ENCODE measurements at places on chromosomes 2 and 18. TPM values are rescaled to one million over a fixed set of nuclear protein-coding genes. Genes with fewer than 3 reads are reported as not detected.
A peak's percentile ranks its signal among the peaks of the same experiment; 100 is the strongest.

The SERPINB12 gene
- not detected for total RNA-seq

GRCh38 chr18:7908681-7909299, 341.7 kb downstream of the PTPRM start:
- peak; percentile 50 for DNase-seq

The CABLES1 gene
- total RNA-seq: 2.0 TPM

The RND3 gene
- 446 TPM for total RNA-seq

DNA sequence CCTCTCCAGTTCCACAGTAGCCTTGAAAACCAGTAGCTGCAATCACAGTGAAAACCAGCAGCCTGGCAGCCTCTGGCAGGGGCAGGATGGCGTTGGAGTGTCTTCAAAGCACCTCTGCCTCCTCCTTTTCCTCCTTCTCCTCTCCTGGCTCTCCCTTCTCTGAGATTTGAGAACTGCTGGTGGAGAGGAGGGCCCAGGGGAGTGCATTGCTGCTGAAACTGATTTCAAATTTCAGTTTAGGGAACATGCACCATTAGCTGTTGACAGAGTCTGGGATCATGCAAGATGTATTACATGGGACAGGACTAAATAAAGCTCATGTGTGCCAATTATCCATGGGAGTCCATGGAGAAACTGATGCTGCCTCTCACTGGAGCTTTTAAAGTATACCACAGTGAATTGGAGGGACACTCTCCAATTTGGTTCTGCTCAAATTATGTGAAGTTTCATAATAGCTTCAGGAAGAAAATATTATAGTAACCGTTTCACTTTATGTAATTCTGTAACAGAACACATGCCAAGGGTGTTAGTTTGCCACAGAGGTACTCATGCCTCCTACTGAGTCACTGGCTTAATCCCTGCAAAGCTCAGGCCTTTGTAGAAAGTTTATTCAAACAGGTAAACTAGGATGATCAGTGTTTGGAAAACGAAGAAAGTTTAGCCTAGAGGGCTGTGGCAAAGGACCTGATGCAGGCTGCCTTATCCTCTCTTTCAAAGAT, 146.1 kb downstream of the PRPF40A start:
- peak; percentile 82 for DNase-seq

DNA sequence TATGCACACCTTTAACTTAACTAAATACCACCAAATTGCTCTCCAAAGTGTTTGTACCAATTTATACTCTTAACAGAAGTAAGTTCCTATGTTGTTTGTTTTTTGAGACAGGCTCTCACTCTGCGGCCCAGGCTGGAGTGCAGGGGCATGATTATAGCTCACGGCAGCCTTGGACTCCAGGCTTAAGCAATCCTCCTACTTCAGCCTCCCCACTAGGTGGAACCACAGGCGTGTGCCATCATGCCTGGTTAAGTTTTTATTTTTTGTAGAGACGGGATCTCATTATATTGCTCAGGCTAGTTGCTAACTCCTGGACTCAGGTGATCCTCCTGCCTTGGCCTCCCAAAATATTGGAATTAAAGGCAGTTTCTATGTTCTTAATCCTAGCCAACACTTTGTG, 13.1 kb upstream of the NAB1 start:
- no peak for DNase-seq

The FAM228A gene
- not detected for total RNA-seq

DNA sequence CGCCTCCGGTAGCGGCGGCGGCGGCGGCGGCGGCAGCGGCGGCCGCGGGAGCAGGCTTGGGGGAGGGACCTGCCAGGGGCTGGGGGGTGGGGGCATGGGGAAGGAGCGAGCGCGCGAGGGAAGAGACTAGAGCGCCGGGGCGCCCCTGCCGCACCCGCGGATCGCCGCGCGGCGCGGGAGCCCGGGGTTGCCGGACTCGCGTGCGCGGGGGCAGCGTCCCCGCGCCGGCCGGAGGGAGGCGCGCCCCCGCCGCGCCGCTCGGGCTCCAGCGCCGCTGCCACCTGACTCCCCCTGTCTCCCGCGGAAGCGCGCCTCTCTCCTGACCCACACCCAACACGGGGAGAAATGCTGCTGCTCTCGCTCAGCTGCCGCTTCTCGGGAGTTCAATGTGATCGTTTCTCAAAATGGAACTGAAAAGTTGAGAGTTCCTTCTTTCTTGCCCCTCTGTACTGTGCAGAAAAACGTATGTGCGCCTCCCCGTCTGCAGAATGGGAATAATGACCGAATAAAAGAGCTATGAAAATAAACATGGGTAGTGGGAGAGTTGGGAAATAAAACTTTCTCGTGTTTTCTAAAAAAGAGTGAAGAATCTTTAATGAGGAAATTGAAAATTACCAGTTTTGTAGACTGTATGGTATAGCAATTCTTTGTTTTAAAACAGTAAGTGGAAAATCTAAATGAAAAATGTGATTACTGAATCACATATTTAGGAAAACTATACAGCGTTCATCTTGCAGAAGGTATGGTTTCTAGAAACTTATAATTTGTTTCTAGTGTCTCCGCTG, 455 bp upstream of the TLK1 start:
- peak; percentile 60 for DNase-seq

GRCh38 chr2:30580391-30580790, 133.3 kb downstream of the LCLAT1 start:
- DNase-seq: no peak

GRCh38 chr18:58862851-58863538, 1.7 kb upstream of the ZNF532 start:
- peak; percentile 55 for DNase-seq

DNA sequence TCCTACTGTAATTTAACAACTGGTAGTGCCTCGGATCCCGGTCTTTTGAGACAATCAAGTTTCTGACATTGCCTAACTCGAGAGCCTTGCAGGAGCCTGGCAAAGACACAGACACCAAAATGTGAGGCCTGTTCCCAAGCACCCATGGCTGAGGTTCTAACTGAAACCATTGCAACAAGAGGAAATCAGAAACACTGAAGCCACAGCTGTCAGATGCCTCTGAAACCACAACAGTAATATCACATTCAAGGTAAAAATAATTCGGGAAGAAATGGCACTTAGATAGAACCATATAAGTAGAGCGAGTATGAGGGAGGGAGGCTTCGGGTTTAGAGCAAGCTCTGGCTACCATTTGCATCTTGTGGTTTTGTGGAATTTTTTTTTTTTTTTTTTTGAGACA, 285.9 kb downstream of the FBXO15 start:
- no peak for DNase-seq

DNA sequence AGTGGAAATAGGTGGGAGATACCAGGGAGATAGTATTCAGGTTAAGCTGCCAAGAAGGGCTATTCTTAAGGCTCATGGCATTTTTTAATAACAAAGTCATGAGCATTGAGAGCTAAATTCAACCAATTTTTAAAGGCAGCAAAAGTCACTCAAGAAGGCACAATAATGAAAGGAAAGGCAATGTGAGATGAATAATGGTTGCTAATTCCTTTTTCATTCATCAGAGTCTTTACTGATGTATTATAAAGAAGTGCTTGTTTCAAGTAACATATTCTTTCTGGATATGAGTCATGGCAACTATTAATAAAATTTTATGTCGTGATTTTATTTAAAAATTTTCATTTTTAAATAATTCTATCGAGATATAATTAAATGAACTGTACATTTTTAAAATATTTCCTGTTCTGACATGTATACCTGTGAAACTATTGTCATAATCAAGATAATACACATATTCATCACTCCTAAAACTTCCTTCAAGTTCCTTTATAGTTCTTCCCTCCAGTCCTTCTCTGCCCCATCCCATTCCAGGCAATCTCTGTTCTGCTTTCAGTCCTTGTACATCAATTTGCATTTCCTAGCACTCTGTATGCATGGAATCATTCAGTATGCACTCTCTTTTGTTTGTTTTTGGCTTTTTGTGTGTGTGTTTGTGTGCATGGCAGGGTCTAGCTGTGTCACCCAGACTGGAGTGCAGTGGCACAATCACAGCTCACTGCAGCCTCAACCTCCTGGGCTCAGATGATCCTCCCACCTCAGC, 40.8 kb downstream of the VWC2L start:
- DNase-seq: peak; percentile 11

- no peak for DNase-seq
Observed at GRCh38 chr18:28036488-28036887, 140.4 kb downstream of the CDH2 start.

DNA sequence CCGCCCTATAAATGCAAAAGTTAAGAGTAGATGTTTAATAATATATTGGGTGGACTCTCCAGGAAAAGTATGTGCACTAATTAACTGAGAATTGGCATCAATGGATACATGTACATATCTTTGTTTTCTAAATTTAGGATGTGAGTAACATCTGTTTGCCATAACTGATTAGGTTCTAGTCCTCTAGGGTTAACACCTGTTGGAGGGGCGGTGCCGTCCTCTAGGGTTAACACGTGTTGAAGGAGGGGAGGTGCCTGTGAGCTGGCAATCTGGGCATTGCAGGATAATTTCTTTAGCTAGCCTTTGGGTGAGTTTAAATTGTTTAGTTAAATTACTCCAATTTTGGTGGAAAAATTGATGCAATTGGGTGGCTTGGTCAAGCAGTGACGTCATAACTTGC, 30.9 kb downstream of the HTR2B start:
- no peak for DNase-seq

DNA sequence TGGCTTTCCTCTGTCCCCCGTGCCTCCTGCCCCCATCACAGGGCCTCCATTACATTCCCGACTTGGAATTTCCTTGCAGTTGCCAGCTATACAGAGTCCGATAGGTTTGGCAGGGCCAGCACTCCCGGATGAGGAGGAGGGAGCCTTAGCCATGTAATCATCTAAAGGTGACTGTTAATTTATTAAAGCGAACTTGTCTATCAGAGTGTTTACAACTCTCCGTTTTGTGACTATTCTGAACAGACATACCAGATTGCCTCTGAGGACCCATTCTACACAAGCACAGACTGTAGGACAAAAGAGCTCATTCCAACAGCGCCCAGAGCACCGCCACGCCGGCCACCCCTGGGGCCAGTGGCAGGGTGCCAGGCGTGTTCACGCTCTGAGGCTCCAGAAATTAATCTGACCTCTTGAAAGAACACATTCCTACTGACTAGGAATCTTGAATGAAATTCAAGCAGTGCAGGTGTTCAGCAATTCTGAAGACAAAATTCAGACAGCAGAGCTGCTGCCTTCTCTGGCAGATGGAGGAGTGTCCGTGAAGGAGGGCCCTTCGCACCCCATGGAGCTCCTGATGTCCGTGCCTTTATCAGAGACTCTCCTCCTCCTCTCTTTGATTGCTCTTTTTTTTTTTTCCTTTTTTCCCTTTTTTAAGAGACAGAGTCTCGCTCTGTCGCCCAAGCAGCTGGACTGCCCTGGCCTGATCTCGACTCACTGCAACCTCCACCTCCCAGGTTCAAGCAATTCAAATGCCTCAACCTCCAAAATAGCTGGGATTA, 58.1 kb upstream of the RALBP1 start:
- peak; percentile 11 for DNase-seq

DNA sequence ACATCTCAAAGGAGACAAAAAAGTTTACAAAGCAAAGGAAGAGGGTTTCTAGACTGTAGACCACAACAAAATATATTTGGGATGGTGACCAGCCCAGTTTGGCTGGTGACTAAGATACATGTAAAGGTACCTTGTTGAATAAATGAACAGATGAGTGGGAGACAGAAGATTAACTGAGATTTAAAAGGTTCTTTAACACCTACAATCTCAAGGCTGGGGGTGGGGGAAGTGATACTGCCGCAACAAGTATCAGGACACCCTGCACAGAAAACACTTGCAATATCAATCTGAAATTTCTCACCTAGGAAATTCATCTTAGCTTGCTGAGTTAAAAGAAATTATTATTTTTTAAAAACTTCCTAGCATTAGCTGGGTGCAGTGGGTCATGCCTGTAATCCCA, 8.3 kb downstream of the RNF149 start:
- DNase-seq: no peak

GRCh38 chr2:160977376-160977775, 182.9 kb upstream of the TANK start:
- peak; percentile 17 for DNase-seq

- no peak for DNase-seq
Observed at GRCh38 chr2:218578272-218578877, 9.7 kb downstream of the CNOT9 start.

The DNER gene
- 0.42 TPM for total RNA-seq

GRCh38 chr2:133787207-133787606, 218.9 kb upstream of the NCKAP5 start:
- peak; percentile 44 for DNase-seq

- peak; percentile 59 for DNase-seq
Observed at GRCh38 chr2:204325468-204325867, 219.8 kb upstream of the PARD3B start.

DNA sequence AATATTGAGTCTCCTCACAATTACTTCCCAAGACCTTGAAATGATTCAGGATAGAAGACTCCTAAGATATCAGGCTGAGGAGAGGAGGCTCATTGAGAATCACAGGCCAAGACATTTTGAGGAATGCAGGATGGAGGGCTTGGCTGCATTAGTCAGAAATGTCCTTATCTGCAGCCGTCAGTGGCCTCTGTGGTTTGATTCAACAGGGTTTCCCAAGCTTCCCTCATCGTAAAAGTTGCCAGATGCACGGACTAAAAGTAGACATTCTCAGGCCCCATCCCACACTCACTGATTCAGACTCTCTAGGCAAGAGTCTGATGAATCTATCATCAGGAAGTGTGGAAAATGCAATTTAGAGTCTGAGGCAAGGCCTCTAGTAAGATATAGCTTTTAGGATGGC, 34.0 kb upstream of the TMEM178A start:
- DNase-seq: peak; percentile 94

- DNase-seq: no peak
Observed at GRCh38 chr18:67278984-67279383, 237.5 kb downstream of the DSEL start.

GRCh38 chr2:137729305-137729704, 235.0 kb upstream of the HNMT start:
- DNase-seq: no peak

The LTBP1 gene
- 20.4 TPM for total RNA-seq

GRCh38 chr2:1739961-1740715, 4.2 kb downstream of the PXDN start:
- DNase-seq: no peak

- DNase-seq: no peak
Observed at GRCh38 chr18:55351241-55351691, 236.7 kb downstream of the TCF4 start.

DNA sequence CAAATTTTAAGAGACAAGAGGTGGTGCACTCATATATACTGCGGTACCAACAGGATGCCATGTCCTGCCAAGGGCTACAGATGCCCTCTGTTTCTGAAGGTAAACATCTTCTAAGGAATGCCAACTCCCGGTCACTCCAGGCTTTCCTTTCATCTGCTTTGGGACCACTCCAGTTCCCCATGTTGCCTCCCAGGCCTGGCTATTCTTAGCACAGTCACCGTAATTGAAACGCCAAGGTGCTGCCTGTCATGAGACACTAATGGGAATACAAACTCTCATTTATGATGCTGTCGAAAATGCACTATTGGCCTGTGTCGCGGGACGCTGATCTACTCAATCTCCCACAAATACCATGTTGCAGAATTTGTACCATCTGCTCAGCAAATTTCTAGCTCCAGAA, 79.6 kb downstream of the KLF7 start:
- DNase-seq: no peak

Data from mammary epithelial cell (primary cell).